ENCODE measurements at places on chromosomes 3 and 15.

DNA sequence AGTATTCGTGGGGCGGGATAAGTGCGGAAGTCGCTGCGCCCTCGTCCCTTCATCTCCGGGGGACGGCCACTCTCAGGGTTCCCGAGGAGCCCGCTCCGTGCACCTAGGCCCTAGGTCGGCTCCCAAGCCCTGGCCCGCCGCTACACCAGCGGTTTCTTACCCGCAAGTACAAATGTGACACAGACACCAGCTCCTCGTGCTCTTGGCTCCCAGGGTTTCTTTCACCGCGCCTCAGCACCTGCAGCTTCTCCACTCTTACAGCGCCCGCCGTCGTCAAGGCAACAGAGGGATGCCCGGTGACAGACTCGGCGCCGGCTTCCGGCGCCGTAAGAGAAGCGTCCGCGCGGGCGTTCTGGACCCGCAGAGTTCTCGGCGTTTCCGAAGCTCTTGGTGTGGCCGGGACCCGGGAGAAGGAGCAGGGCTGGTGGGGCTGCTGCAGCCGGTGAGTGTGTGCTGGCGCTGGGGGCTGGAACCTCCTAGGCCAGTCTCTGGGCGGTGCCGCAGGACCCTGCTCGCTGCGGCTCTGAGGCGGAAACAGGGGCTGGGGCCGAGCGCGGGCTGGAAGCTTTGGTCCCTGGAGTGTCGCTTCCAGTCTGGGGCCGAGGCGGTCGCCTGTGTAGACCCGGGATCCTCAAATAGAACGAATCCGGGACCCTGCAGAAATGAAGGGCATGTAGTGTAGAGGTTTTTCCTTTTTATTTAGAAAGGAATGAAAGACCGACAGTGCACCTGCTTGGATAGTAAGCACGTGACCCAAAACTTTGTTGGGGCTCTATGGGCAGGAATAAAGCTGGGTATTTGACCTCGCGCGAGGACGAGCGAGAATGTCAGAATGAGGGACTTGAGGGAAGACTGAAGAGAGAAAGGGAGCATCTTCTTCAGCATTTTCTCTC lies 155.4 kb upstream of the GOLGA6L4 start:
- DNase-seq = no peak

DNA sequence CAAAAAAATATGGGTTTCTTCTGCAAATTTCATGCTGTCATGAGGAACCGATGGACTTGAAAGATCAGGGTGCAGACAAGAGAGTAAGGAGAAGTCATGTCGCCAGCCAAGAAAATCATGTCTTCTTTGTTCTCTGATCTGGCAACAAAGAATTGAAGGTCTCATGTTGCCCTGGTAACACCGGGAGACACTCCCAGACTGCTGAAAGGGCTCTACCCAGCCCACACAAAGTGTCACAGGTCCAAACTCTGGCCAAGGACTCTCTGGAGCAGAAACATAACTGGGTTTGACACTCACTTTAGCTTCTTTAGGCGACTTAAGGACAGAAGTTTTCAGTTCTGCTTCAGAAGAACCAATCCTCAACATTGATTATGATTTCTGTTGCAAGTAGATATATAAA lies 42.9 kb downstream of the SIDT1 start:
- DNase-seq = no peak

- DNase-seq = no peak
These were observed 132.5 kb downstream of the FOXP1 start for GRCh38 chr3:71451060-71451459.

- DNase-seq = no peak
These were observed 4.0 kb upstream of the PTH1R start for GRCh38 chr3:46873521-46873920.

GRCh38 chr3:50412231-50412754 lies 53.0 kb upstream of the TMEM115 start:
- DNase-seq = no peak

GRCh38 chr3:17407576-17407975 lies 334.9 kb downstream of the TBC1D5 start:
- no peak for DNase-seq

GRCh38 chr15:40871749-40872617 lies 2.1 kb downstream of the RHOV start:
- DNase-seq = no peak

GRCh38 chr3:11803977-11804892 lies 42.5 kb downstream of the TAMM41 start:
- DNase-seq = peak; percentile 8
